ENCODE measurements at places on chromosomes 5 and 9.

- no peak overlapping the region for H3K27ac ChIP-seq
- peaks cover 3% of the 10 kb centered on the region for H3K27me3 ChIP-seq
- H3K36me3 ChIP-seq, result no peaks in the 10 kb centered on the region
Measured at GRCh38 chr5:502325-503079, 21.7 kb downstream of the SLC9A3 start.

GRCh38 chr5:89981021-89981420 is 428.5 kb downstream of the CETN3 start:
- H3K4me3 ChIP-seq, result no peak overlapping the region
- no peaks in the 10 kb centered on the region for H3K27me3 ChIP-seq
- H3K36me3 ChIP-seq, result no peaks in the 10 kb centered on the region
- H3K4me1 ChIP-seq, result no peaks in the 10 kb centered on the region

- no peak overlapping the region for H3K27ac ChIP-seq
- no peak for DNase-seq
- no peaks in the 10 kb centered on the region for H3K36me3 ChIP-seq
- H3K27me3 ChIP-seq, result peaks cover 23% of the 10 kb centered on the region
Measured at GRCh38 chr5:116025866-116026265, 6.4 kb upstream of the ARL14EPL start.

- peaks cover 23% of the 10 kb centered on the region for H3K36me3 ChIP-seq
- peak overlapping the region; percentile 100 for H3K27ac ChIP-seq
- no peaks in the 10 kb centered on the region for H3K27me3 ChIP-seq
- no peak for DNase-seq
- peak overlapping the region; percentile 97 for H3K4me3 ChIP-seq
- H3K4me1 ChIP-seq, result peaks cover 45% of the 10 kb centered on the region
Measured at GRCh38 chr5:133050521-133050920, 1.3 kb upstream of the HSPA4 start.

DNA sequence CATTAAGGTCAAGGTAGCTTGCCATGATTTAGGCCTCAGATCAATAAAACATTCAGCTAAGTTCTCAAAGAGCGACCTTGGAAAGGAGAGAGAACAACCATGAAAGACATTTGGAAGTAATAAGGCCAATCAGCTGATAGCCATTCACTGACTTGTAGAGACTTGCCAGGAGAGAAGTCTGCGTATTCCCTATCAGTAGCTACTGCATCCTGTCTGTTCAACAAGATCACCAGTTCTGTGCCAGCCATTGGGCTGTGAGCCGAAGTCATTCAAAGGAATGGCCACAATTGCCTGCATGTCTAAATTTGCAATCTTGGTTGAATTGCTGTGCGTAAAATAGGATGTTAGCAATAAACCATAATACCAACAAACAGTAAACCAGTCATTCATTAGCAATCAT is 219.8 kb downstream of the FBXL7 start:
- H3K27me3 ChIP-seq, result no peaks in the 10 kb centered on the region
- H3K36me3 ChIP-seq, result no peaks in the 10 kb centered on the region
- DNase-seq, result no peak
- no peaks in the 10 kb centered on the region for H3K4me1 ChIP-seq

DNA sequence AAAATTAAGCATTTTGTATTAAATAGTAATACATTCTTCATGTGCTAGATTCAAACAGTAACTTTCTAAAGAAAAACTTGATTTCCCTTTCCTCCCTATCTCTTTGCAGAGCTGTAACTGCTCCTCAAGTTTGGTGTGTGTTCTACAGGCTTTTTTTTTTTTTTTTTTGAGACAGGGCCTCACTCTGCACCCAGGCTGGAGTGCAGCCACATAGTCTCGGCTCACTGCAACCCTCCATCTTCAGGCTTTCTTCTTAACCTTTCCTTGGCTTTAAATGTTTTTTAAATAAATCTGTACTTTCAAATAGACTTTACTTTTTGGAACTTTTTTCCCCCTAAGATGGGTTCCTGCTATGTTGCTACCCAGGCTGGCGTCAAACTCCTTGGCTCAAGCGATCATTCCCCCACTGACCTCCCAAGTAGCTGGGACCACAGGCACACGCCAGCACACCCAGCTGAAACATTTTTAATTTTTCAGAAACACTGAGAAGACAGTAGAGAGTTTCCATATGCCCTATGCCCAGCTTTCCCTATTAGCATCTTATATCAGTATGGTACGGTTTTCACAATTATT is 9.1 kb downstream of the NDFIP1 start:
- no peak overlapping the region for H3K4me3 ChIP-seq
- H3K27me3 ChIP-seq, result no peaks in the 10 kb centered on the region
- no peak for DNase-seq
- no peak overlapping the region for H3K27ac ChIP-seq

- H3K27ac ChIP-seq, result no peak overlapping the region
- peaks cover 27% of the 10 kb centered on the region for H3K4me1 ChIP-seq
- H3K4me3 ChIP-seq, result no peak overlapping the region
Measured at GRCh38 chr9:38274800-38275199, 117.7 kb upstream of the ALDH1B1 start.

DNA sequence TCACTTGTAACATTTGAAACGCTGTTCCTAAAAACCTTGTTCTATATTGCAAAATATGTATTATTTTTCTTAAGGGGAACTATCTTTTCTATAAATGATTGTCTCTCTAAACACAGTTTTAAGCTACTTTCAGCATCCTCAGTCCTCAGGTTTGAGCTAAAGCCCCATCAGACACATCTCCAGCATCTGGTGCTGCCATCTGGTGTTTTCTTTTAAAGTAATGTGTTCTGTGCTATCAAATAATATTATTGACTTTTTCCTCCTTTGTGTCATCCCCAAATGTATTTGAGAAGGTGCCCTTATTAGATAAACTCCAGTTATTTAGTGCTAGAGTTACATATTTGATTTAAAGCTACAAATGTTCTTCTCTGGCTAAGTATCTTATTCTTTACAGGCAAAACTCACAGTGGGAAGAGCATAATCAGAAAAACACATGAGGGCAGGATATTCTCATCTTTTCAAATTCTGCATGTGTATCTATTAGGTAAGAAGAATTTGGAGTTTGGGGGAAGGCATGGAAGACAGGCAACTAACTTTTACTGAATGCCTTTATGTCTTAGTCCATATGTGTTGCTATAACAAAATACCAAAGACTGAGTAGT is 27.5 kb downstream of the ZNF474 start:
- H3K4me1 ChIP-seq, result no peaks in the 10 kb centered on the region
- H3K27ac ChIP-seq, result no peak overlapping the region
- DNase-seq, result no peak
- no peaks in the 10 kb centered on the region for H3K36me3 ChIP-seq
- no peak overlapping the region for H3K4me3 ChIP-seq

- no peaks in the 10 kb centered on the region for H3K4me1 ChIP-seq
- no peak overlapping the region for H3K4me3 ChIP-seq
- H3K27me3 ChIP-seq, result peaks cover 10% of the 10 kb centered on the region
Measured at GRCh38 chr5:1125030-1125357, 13.1 kb upstream of the SLC12A7 start.

DNA sequence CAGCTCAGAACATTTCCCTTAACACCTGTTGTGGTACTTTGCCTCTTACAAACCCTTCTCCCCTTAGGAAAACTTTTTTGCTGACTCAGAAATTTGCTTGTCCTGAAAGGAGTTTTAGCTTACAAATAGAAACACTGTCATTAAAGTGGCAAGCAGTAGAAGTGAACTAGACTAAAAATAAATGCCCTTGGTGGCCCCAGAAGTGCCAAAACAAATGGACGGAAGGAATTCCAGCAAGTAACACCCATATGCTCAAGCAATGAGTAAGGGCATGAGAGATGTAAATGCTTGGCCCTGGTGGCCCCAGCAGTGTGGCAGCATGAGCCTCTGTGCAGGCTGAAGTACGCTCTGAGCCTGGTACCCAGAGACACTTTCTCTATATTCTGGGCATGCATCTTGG is 8.6 kb downstream of the VLDLR start:
- H3K27ac ChIP-seq, result no peak overlapping the region
- DNase-seq, result no peak
- H3K4me1 ChIP-seq, result peaks cover 4% of the 10 kb centered on the region
- H3K36me3 ChIP-seq, result peaks cover 4% of the 10 kb centered on the region
- peaks cover 13% of the 10 kb centered on the region for H3K27me3 ChIP-seq

- H3K4me3 ChIP-seq, result no peak overlapping the region
- no peak for DNase-seq
- no peaks in the 10 kb centered on the region for H3K27me3 ChIP-seq
- no peaks in the 10 kb centered on the region for H3K36me3 ChIP-seq
Measured at GRCh38 chr5:22329683-22330082, 523.5 kb downstream of the CDH12 start.

DNA sequence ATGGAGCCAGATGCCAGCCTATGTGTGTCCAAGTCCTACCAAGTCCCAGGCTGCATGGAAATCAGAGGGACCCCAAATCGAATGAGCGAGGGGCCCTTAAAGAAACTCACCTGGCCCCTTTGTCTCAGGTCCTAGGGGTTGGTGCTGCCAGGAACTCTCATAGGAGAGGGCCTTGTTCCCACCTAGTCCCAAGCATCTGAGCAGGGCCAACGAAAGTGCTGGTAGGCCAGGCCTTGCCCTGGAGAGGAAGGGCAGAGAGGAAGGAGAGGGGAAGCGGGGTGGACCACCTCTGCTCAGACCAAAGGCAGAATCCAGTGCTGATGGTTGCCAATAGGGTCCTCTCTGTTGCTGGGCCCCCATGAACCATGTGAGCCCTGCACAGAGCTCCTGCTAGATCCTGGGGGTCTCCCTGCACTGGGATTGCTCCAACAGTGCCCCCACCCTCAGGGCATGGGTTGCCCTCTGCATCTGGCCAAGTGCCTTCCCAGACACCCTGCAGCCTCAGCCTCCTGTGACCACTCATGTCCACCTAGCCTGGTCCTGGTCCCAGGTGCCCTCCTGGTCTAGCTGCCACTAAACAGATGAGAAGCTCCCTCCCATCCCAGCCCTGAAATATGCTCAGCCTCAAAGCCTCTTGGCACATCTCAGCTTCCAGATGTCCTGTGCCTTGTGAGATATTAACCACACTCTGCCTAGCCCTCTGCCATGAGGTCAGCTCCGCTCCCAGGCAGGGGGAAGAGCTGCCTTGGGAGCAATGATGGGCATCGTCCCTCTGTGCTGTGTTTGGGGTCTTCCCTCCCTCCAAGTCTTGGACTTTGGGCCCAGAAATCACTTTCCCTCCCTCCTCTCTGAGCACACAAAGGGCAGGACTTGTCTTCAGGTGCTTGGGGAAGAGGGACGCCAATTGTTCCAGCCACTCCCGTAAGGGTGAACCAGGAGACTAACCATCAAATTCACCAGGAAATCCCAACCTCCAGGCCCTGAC is 109.6 kb downstream of the ADAMTS2 start:
- no peaks in the 10 kb centered on the region for H3K4me1 ChIP-seq
- H3K27ac ChIP-seq, result no peak overlapping the region
- H3K36me3 ChIP-seq, result no peaks in the 10 kb centered on the region
- no peak for DNase-seq
- H3K4me3 ChIP-seq, result no peak overlapping the region
- H3K27me3 ChIP-seq, result no peaks in the 10 kb centered on the region

DNA sequence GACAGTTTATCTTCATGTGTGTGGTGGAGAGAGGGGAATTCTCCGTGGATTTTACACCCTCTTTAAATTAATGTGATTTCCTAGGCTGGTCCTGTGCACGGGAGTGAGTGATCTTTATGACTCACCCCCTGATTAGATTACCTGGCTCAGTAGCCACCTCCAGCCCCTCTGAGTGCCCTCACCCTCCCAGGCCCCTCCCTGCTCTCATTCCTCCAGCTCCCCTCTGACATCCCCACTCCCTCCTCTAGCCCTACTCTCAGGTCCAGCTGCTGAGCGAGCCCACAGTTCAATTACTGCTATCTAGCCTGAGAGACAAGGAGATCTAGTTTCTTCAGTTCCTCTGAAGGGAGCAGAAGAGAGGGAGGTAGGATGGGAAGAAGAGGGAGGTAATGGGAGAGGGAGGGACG is 61.8 kb upstream of the ARAP3 start:
- H3K4me1 ChIP-seq, result no peaks in the 10 kb centered on the region
- H3K27me3 ChIP-seq, result peaks cover 26% of the 10 kb centered on the region
- H3K27ac ChIP-seq, result no peak overlapping the region
- H3K36me3 ChIP-seq, result no peaks in the 10 kb centered on the region

GRCh38 chr9:14752271-14752670 is 29.7 kb upstream of the CER1 start:
- peaks cover 15% of the 10 kb centered on the region for H3K27me3 ChIP-seq
- no peak overlapping the region for H3K27ac ChIP-seq
- no peaks in the 10 kb centered on the region for H3K36me3 ChIP-seq
- no peak for DNase-seq

GRCh38 chr5:142720641-142721271 is 34.9 kb upstream of the FGF1 start:
- peaks cover 2% of the 10 kb centered on the region for H3K27me3 ChIP-seq
- no peak overlapping the region for H3K27ac ChIP-seq
- DNase-seq, result no peak

GRCh38 chr9:15612962-15613361 is 60.1 kb downstream of the CCDC171 start:
- peaks cover under 1% of the 10 kb centered on the region for H3K4me1 ChIP-seq
- no peak overlapping the region for H3K4me3 ChIP-seq
- no peak for DNase-seq
- H3K27ac ChIP-seq, result no peak overlapping the region
- H3K36me3 ChIP-seq, result no peaks in the 10 kb centered on the region

DNA sequence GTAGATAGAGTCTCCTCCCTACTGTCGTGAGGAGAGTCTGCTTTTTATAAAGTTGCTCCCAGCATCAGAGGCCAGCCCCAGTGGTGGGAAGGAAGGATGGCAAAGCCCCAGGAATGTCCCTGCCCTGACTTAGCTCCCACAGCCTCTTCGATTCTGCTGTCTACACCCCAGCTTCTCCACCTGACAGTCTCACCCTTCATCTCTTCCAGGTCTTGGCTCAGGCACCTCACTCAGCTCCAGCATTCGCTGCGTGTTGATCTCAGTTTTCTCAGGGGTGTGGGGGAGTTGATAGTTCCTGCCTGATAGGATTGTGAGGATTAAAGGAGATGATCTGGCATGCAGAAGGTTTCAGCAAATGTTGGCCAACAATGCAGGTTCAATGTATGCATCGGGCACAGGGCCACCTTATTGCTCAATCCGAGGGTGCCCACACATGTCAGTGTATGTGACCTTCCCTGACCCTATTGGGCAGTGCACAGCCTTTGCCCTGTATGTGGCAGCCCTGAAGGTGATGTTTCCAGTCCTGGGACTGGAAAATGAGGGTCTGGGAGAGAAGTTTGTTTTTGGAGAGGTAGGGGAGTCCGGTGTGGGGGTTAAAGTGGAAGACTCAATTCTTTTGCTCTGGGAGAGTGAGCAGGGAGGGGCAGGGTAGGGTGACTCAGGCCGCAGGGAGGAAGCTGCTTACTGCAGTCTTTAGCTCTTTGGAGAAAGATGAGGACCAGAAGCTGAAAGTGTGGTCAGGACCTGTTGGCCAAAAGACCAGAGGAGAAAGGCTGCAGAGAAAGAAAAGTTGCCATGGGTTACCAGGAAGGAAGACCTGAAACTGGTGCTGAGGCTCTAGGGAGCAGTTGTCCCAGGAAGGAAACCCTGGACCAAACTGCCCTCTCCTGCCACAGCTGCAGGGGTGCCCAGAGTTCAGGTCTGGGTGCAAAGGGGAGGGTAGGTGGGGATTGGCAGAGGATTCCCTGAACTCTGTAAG is 153.2 kb downstream of the MACROH2A1 start:
- H3K36me3 ChIP-seq, result no peaks in the 10 kb centered on the region
- peaks cover 6% of the 10 kb centered on the region for H3K4me1 ChIP-seq
- DNase-seq, result peak; percentile 12
- no peak overlapping the region for H3K4me3 ChIP-seq
- no peaks in the 10 kb centered on the region for H3K27me3 ChIP-seq

GRCh38 chr9:38233343-38233742 is 159.2 kb upstream of the ALDH1B1 start:
- H3K36me3 ChIP-seq, result no peaks in the 10 kb centered on the region
- no peak for DNase-seq
- no peak overlapping the region for H3K27ac ChIP-seq
- H3K27me3 ChIP-seq, result peaks cover 16% of the 10 kb centered on the region
- H3K4me3 ChIP-seq, result no peak overlapping the region
